ENCODE measurements at places on chromosomes 1 and 21. TPM values are rescaled to one million over a fixed set of nuclear protein-coding genes. Genes with fewer than 3 reads are reported as not detected.

- DNase-seq, result no peak
These were observed 14.8 kb upstream of the CDCP2 start for GRCh38 chr1:54167422-54168139.

- no peak for DNase-seq
These were observed 112.3 kb upstream of the PRDX6 start for GRCh38 chr1:173364827-173365226.

GRCh38 chr1:192545896-192546521 is 29.6 kb upstream of the RGS1 start:
- DNase-seq, result no peak

GRCh38 chr1:62012836-62013235 is 181.8 kb upstream of the L1TD1 start:
- DNase-seq, result peak; percentile 19

DNA sequence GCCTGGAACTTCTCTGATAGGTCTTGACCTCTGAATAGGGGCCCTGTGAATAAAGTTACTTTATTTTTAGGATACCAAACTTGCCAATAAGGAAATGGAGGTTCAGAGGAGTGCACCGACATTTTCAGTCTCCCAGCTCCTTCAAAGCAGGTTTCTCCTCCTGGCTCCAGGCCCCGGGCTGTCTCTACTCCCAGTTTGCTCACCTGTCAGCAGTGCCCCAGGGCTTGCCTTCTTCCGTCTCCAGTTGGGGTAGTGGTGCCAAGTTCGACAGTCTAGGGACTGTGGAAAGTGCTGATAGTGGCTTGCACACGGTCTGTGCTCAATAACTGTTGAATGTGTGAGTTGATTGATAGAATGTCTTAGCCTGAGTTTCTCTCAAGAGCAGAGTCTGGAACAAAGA is 149.2 kb downstream of the ACTL8 start:
- no peak for DNase-seq

The HORMAD1 gene
- 1.3 TPM for total RNA-seq

The AMY2A gene
- 0.76 TPM for total RNA-seq

The C1orf116 gene
- 25.4 TPM for total RNA-seq

- DNase-seq, result no peak
These were observed 4.8 kb downstream of the RBM34 start for GRCh38 chr1:235156265-235156664.

The SPATA21 gene
- 0.22 TPM for total RNA-seq

The KRTAP10-6 gene
- not detected for total RNA-seq

DNA sequence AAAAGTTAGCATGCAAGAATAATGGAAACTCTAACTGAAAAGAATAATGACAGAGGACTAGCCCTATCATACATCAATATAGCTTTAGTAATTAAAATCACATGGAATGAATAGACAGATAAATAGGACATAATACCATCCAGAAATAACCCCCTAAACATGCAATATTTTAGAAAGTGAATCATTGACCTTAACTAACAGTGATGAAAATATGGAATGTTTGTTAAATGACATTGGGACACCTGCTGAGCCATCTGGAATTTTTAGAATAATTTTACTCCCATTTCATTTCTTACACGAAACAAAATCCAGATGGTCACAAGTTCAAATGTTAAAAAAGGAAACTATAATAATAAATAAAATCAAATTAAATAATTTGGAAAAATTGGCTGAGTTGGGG is 53.1 kb upstream of the FMO3 start:
- no peak for DNase-seq

DNA sequence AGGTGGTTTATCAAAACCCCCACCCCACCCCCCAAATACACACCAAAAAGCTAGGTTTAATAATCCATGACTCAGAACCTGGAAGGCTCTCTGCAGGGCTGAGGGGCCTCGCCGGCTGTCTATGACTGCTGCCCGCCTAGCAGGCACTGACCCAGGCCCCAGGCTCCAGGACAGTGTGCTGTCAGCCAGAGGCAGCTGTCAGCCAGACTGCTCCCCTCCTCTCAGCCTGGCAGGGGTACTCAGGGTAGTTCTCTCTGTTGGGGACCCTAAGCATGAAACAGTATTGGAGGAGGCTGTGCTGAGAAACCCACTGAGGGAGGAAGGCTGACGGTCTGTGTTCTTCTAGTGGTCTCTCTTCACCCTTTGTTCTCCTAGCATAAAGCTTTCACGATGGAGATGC is 90.3 kb downstream of the CCDC185 start:
- no peak for DNase-seq

GRCh38 chr1:86324130-86324822 is 71.8 kb downstream of the ODF2L start:
- no peak for DNase-seq

- no peak for DNase-seq
These were observed 79.7 kb upstream of the GADD45A start for GRCh38 chr1:67605209-67605780.

GRCh38 chr1:16724718-16725438 is 15.4 kb upstream of the RNU1-4 start:
- peak; percentile 69 for DNase-seq

The TMEM51 gene
- total RNA-seq, result 19.1 TPM

The REN gene
- 0.87 TPM for total RNA-seq

The CRYAA gene
- total RNA-seq, result not detected

DNA sequence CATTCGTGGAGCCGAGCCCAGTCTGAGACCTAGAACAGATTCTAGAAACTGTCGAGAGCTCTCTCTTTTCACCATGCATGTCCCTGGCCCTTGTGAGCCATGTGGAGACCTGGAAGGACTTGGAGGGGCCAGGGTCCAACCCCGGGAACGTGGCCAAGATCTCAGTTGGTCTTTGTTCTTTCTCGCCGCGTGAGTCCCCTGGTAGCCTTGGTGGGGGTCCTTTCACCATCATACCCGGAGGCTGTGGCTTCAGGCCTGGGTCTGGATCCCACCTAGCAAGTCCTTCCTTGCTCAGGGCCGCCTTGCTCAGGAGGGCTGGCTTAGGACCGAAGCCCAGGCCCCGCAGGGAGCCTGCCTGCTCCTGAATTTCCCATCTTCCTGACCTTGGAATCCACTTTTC is 168.0 kb downstream of the CAMTA1 start:
- DNase-seq, result no peak

The RAB7B gene
- 1.3 TPM for total RNA-seq

- peak; percentile 93 for DNase-seq
These were observed 8.3 kb downstream of the VSIG8 start for GRCh38 chr1:159854116-159854692.

DNA sequence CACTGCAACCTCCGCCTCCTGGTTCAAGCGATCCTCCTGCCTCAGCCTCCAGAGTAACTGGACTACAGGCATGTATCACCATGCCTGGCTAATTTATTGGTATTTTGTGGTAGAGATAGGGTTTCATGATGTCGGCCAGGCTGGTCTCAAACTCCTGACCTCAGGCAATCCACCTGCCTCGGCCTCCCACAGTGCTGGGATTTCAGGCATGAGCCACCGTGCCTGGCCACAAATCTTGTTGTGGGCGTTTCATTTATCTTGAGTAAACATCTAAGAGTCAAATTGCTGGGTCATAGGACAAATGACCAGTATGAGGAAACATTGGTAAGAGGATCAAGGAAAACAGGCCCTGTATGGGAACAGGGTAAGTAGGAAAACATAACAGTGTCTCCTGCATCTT is 17.9 kb downstream of the TMEM200B start:
- DNase-seq, result no peak

DNA sequence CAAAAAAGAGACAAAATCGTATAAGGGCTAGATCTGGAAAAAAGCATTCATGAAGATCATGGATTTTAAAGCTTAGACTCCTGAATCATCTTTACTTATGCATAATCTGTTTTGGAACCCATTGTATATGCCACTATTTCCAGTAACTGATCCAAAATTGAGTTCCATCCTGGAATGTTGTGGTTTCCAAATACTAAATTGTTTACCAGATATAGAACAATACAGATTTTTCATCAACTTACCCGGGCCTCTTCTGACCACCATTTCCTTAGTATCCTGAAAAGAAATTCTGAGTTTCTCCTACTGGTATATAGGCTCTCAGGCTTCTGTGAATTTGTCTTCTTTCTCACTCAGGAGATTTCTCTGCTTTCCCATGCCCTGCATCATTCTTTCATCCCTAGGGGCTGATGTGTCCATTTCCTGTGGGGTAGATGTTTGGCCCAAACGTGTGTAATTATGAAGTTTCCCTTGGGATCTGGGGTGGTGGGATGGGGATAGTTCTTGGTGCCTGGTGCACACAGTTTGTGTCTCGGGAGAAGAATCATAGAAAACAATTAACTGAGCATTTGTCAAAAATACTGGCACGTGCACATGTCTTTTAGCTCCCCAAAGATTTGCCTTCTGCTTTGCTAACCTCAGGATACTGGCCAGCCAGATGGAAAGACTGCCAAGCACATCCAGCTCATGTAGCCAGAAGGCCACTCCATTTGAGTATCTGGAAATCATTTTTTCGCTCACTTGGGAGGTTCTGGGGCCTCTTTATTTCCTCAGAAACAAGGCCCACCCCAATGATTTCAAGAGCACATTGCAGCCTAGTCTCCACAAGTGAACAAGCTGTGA is 127.8 kb downstream of the NTMT2 start:
- peak; percentile 6 for DNase-seq

- DNase-seq, result no peak
These were observed 336.8 kb downstream of the SEC16B start for GRCh38 chr1:177632923-177633615.

DNA sequence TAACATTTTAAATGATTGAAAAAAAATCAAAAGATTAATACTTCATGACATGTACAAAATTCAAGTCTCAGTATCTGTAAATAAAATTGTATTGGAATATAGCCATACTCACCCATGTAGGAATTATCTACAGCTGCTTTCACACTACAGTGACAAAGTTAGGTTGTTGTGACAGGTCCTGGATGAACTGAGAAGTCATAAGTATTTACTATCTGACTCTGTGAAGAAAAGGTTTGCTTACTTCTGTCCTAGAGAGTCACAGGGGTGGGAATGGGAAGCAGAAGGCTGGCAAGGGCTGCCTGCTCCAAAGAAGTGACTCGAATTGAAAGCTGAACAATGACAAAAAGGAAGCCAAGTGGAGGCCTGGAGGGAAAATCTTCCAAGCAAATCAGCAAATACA is 155.2 kb downstream of the SLC30A10 start:
- DNase-seq, result no peak

GRCh38 chr1:151828921-151829320 is 2.7 kb downstream of the RORC start:
- DNase-seq, result no peak

GRCh38 chr1:43565600-43566360 is 35.1 kb downstream of the PTPRF start:
- no peak for DNase-seq

DNA sequence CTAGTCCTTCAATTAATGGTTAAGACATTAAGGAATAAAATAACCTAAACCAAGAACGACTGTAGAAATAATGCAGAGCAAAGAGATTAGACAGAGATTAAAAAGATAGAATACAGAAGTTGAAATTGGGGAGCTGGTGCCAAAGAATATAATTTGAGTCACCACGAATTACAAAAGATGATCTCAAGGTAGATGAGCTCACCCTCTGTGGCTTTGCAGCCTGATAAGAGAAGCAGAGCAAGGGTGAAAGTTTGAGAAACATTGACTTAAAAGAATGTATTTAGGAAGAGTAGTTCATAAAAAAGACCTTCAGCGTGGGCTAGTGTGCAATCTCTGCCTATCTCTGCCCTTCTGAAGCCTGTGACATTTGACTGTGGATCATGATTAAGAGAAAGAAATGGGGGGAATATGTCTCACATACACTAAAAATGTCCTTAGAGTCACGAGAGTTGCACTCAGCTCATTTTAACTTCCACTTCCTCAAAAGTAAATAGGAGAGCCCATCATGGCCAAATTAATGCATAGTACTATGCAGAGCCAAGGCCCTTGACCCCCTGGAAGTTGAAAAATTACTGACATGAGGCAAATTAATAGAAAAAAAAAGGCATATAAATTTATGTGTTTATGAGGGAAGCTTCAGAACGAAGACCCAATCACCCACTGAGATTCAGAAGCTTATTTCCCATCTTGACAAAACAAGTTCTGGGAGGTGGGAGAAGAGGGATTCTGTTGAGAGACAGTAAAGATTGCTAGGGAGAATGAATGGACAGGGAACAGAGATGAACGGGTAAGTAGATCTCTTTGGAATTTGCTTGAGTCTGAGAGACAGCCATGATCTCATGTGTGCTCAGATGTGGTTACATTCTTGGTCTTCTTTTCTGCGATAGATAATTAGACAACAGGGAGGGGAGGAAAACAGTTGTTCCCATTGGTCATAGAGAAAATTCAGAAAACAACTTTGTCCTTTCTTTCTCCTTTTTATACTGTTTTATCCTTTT is 395.4 kb upstream of the LRRC7 start:
- DNase-seq, result no peak

The MAD2L2 gene
- total RNA-seq, result 21.2 TPM

GRCh38 chr1:185808631-185809030 is 74.4 kb downstream of the HMCN1 start:
- DNase-seq, result no peak

GRCh38 chr1:101463195-101463594 is 226.4 kb downstream of the S1PR1 start:
- DNase-seq, result no peak

GRCh38 chr1:236947794-236948193 is 56.4 kb downstream of the MT1HL1 start:
- no peak for DNase-seq

The OR2L13 gene
- total RNA-seq, result not detected

GRCh38 chr1:101960142-101960541 is 36.6 kb downstream of the OLFM3 start:
- no peak for DNase-seq

GRCh38 chr1:187878883-187879282 is 1050.1 kb downstream of the PLA2G4A start:
- no peak for DNase-seq

GRCh38 chr21:38129711-38130110 is 127.1 kb upstream of the KCNJ15 start:
- no peak for DNase-seq

DNA sequence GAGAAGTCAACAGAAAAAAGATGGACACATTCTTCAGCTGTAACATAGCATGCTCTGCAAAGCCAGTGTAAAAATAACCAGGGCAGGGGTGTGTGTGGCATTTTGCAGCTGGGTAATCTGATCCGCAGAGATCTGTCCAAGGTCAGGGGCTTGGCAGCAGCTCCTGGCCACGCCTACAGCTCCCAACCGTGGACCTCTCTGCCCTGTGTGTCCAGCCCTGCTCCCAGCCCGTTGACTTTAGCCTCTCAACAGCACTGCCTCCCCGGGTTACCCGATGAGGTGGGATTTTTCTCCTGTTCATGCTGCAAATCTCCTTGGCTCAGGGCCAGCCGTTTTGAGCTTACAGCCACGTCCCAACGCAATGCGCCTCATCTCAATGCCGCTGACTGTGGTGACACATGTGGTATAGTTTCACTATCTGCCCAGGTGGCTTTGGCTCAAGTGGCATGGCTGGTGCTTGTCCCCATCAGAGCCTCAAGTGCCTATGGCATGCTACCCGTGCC is 68.1 kb downstream of the VWA5B1 start:
- peak; percentile 86 for DNase-seq

GRCh38 chr1:174276087-174276486 is 116.8 kb downstream of the RABGAP1L start:
- no peak for DNase-seq

The IFI44 gene
- 15.6 TPM for total RNA-seq

- no peak for DNase-seq
These were observed 58.5 kb downstream of the EXTL2 start for GRCh38 chr1:100835866-100836842.

The GPR52 gene
- 4.7 TPM for total RNA-seq
